PC-9 (cell line): ENCODE measurements at places on chromosomes 1 and 21.

GRCh38 chr1:193794239-193794638 lies 607.8 kb upstream of the B3GALT2 start:
- no peaks in the 10 kb centered on the region for H3K27me3 ChIP-seq
- no peak overlapping the region for H3K4me3 ChIP-seq
- H3K36me3 ChIP-seq: no peaks in the 10 kb centered on the region
- H3K4me1 ChIP-seq: no peaks in the 10 kb centered on the region

GRCh38 chr21:44949161-44949778 lies 9.4 kb downstream of the SLX9 start:
- no peak for DNase-seq
- no peaks in the 10 kb centered on the region for H3K4me1 ChIP-seq
- H3K27me3 ChIP-seq: no peaks in the 10 kb centered on the region
- H3K36me3 ChIP-seq: no peaks in the 10 kb centered on the region
- H3K27ac ChIP-seq: no peak overlapping the region
- no peak overlapping the region for H3K4me3 ChIP-seq

GRCh38 chr1:1393014-1393413 lies 6.1 kb downstream of the CCNL2 start:
- H3K27ac ChIP-seq: no peak overlapping the region
- H3K36me3 ChIP-seq: peaks cover 60% of the 10 kb centered on the region
- no peak overlapping the region for H3K4me3 ChIP-seq
- no peaks in the 10 kb centered on the region for H3K27me3 ChIP-seq

DNA sequence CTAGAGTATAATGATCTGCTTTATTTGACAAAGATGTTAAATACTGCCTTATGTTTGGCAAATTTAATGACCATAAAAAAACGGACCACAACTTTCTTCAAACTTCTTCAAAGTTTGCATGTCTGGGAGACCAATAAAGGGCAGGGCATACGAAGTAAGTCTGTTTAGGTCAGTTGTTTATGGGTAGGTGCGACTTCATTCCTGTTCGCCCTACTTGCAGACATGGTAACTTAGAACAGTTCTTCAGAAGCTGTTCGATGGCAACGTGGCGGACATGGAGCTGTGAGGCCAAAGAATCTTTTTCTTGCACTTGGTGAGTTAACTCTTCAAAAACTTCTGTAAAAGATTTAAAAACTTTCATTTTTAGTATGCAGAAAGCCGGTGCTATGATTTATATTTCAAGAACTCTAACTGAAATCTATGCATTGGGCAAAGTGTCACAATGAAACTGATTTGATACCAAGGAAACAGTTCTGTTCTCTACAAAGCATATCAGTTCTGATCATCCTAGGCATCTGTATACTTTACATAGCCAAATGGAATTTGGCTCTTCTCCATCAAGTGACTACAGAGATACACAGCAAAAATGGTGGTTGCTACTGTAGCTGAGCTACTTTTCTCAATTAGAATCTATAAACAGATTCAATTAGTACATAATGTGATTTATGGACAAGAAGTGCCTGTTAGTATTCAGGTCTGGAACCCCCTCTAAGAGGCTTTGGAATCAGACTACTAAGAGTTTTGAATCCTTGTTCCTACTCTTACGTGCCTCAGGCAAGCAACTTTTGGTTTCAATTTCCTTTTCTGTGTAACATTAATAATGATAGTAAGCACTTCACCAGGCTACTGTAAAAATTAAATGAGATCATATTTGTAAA lies 25.7 kb downstream of the C21orf91 start:
- DNase-seq: no peak
- no peaks in the 10 kb centered on the region for H3K27me3 ChIP-seq
- no peak overlapping the region for H3K27ac ChIP-seq

GRCh38 chr1:77303387-77303786 lies 21.6 kb downstream of the AK5 start:
- no peak overlapping the region for H3K4me3 ChIP-seq
- H3K36me3 ChIP-seq: no peaks in the 10 kb centered on the region
- DNase-seq: no peak
- H3K27ac ChIP-seq: no peak overlapping the region

GRCh38 chr1:205547936-205548827 lies 43.7 kb downstream of the CDK18 start:
- H3K36me3 ChIP-seq: no peaks in the 10 kb centered on the region
- H3K27me3 ChIP-seq: no peaks in the 10 kb centered on the region
- no peak overlapping the region for H3K27ac ChIP-seq
- H3K4me3 ChIP-seq: no peak overlapping the region
- no peak for DNase-seq
- H3K4me1 ChIP-seq: peaks cover 16% of the 10 kb centered on the region

GRCh38 chr1:230327892-230328284 lies 98.2 kb downstream of the PGBD5 start:
- H3K27me3 ChIP-seq: peaks cover 15% of the 10 kb centered on the region
- no peaks in the 10 kb centered on the region for H3K36me3 ChIP-seq
- no peak overlapping the region for H3K4me3 ChIP-seq
- H3K27ac ChIP-seq: peak overlapping the region; percentile 57

- peaks cover 43% of the 10 kb centered on the region for H3K4me1 ChIP-seq
- 0 out of 2 replicates have a peak overlapping the region, but pooled peaks have one; percentile 10 for H3K4me3 ChIP-seq
- no peaks in the 10 kb centered on the region for H3K36me3 ChIP-seq
- H3K27me3 ChIP-seq: no peaks in the 10 kb centered on the region
- H3K27ac ChIP-seq: peak overlapping the region; percentile 90
- DNase-seq: peak; percentile 84
These were observed 102.3 kb upstream of the LMO4 start for GRCh38 chr1:87226341-87226760.

DNA sequence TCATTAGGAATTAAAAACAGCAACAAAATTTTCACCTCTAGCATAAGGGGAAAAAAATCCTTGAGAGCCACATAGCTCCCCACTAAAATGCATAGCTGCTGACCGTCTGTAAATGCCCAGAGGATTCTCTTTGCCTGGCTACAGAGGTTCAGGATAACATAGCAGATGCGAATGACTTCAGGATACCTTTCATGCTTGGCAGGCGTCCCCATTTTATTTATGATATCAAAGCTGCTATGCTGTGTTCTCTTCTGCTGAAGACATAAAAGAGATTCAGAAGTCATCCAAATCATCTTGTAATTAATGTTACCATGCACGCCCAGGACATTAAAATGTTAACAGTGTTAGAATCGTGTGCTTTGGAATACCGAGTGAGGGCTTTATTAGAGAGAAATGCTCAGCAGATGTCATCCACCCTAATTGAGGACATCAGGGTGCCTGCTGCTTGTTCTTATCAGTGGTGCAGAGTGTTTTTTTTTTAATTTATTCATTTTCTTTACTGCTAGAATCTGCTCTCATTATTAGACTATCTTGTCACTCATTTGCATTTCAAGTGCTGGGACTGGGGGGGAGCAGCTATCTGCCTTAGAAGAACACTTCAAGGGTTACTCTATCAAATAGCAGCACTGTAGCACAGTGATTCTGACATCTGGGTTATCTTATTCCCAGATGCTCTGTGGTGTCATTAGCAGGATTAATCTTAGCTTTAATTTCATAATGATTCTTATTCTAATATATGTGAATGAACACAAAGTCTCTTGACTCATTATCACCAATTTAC lies 139.5 kb downstream of the ZNF326 start:
- H3K27ac ChIP-seq: no peak overlapping the region
- H3K4me1 ChIP-seq: no peaks in the 10 kb centered on the region
- no peak for DNase-seq
- H3K36me3 ChIP-seq: no peaks in the 10 kb centered on the region

DNA sequence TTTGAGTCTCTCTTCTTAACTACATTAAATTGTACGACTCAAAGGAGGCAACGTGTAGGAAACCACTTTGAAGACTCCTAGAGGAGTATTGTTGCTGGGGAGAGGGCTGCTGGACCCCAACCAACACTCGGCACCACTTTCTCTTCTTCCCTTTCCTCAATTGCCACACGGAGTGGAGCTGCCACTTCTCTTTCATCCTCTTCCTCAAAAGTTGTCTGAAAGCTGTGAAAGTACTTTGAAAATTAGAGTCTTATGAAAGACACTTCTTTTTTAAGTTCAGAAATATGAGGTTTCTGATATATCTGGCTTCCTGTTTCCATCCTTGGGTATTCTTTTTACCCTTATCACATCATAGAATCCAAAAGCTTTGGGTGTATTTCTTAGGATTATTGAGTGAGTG lies 59.5 kb downstream of the MRPS6 start:
- H3K27ac ChIP-seq: no peak overlapping the region
- H3K27me3 ChIP-seq: no peaks in the 10 kb centered on the region
- H3K36me3 ChIP-seq: no peaks in the 10 kb centered on the region

DNA sequence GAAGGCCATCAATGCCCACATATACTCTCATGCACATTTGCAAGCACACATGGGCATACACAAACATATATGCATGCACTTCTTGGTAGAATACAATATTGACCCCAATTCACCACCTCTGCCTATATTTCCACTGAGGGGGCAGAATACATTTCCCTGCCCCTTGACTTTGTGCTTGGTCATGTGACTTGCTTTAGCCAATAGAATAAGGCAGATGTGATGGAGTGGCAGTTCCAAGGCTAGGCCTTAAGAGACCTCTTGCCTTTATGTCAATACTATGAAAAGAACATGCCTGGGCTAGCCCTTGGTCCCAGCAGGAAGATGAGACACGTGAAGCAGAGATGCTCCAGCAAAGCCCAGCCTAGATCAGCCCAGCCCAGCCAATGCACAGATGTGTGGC lies 66.0 kb upstream of the GRIK3 start:
- H3K4me3 ChIP-seq: no peak overlapping the region
- no peak overlapping the region for H3K27ac ChIP-seq
- peaks cover 30% of the 10 kb centered on the region for H3K27me3 ChIP-seq
- H3K4me1 ChIP-seq: no peaks in the 10 kb centered on the region
- no peak for DNase-seq
- H3K36me3 ChIP-seq: no peaks in the 10 kb centered on the region

DNA sequence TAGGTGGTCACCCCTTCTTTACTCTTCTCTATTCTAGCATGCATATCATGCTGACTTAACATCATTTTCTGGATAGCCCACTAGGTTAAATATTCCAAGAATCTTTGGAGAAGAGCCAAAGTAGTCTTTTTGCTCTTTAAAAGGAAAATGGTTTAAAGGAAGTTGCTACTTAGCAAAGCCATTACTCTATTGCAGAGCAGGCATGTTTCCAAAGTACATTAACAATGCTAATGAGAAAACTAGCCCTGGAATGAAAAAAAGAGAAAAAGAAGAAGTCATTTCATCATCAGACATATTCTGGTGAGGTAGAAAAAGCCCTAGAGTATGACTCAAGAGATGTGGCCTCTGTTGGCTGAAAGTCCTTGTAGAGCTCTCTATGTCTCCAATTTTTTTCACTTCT lies 74.0 kb downstream of the NUF2 start:
- H3K27ac ChIP-seq: no peak overlapping the region
- H3K4me1 ChIP-seq: no peaks in the 10 kb centered on the region
- H3K27me3 ChIP-seq: no peaks in the 10 kb centered on the region

- H3K4me1 ChIP-seq: no peaks in the 10 kb centered on the region
- no peak overlapping the region for H3K4me3 ChIP-seq
- H3K36me3 ChIP-seq: no peaks in the 10 kb centered on the region
- no peak for DNase-seq
- no peaks in the 10 kb centered on the region for H3K27me3 ChIP-seq
- no peak overlapping the region for H3K27ac ChIP-seq
These were observed 1093.1 kb downstream of the MRPL39 start for GRCh38 chr21:24514081-24514733.

- H3K36me3 ChIP-seq: no peaks in the 10 kb centered on the region
- H3K4me3 ChIP-seq: no peak overlapping the region
- peak overlapping the region; percentile 91 for H3K27ac ChIP-seq
- peaks cover 66% of the 10 kb centered on the region for H3K4me1 ChIP-seq
These were observed 38.5 kb downstream of the IER5 start for GRCh38 chr1:181126871-181127587.

DNA sequence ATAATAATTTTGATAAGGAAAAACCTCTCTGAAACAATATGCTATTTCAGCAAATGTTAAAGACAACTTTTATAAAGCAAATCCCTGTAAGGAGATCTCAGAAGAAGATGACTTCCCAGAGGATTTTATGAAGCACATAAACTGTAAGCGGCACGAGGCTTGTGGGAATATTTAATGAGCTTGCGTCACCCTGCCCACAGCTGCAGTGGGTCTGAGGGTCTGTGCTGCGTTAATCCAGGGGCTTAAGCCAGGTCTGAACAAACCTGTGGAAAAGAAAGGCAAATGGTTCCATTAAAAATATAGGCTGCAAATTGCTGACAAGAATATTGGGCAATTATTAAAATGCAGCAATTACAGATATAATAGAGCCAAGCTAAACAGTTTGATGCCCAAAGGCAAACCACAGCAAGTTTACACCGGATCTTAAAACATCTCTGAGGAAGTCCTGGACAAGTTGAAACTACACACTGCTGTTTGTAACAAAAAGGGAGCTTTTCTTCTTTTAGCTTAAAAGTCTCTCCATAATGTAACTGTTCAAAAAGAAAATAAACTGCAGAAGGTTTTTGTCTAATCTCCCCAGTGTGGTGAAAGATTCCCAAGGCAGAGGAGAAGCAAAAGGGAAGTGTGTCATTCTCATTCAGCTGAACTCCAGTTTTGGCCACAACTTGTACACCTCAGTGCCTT lies 21.8 kb downstream of the TGFBR3 start:
- H3K27ac ChIP-seq: peak overlapping the region; percentile 55
- H3K36me3 ChIP-seq: no peaks in the 10 kb centered on the region
- H3K4me1 ChIP-seq: peaks cover 21% of the 10 kb centered on the region
- H3K4me3 ChIP-seq: peak overlapping the region; percentile 21; the same call in 1 of the 2 replicates
- H3K27me3 ChIP-seq: no peaks in the 10 kb centered on the region

DNA sequence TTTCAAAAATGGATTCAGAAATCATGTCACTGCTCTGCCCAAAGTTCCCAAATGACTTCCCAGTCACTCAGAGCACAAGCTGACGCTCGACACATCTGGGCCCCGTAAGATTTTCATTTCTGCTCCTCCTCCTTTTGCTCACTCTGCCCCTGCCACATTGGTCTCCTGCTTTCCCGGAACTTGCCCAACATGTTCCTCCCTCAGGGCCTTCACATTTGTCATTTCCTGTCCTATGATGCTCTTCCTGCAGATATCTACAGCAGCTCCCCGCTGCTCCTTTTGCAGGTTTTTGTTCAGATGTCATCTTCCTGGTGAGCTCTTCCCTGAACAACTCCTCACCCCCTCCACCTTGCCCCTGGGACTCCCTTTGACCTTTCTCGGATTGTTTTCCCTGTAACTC lies 58.5 kb upstream of the IVNS1ABP start:
- no peak overlapping the region for H3K4me3 ChIP-seq
- no peak for DNase-seq
- H3K27me3 ChIP-seq: no peaks in the 10 kb centered on the region
- H3K4me1 ChIP-seq: no peaks in the 10 kb centered on the region
- H3K36me3 ChIP-seq: no peaks in the 10 kb centered on the region

DNA sequence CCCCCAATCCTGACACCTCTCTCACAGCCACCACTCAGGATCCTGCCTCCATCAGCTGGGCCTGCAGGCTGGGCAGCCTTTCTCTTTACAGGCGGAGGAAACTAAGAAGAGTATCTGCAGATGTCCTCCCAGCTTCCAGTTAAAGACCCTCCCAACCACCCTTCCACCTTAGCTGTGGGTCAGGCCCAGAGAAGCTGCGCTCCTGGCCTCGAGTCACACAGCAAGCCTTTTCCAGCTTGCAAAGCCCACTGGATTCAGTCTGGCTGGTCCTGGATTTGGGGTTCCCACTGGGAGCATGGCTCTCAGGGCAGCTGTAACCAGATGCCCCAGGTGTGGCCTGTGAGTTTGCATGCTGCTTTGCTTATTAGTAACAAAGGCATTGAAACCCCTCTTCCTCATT lies 19.9 kb downstream of the KCNQ4 start:
- H3K36me3 ChIP-seq: no peaks in the 10 kb centered on the region
- no peaks in the 10 kb centered on the region for H3K27me3 ChIP-seq
- no peak overlapping the region for H3K27ac ChIP-seq
- no peak overlapping the region for H3K4me3 ChIP-seq
- peaks cover 14% of the 10 kb centered on the region for H3K4me1 ChIP-seq
- DNase-seq: no peak

GRCh38 chr1:112172294-112172882 lies 182.9 kb upstream of the KCND3 start:
- H3K4me1 ChIP-seq: no peaks in the 10 kb centered on the region
- peaks cover 7% of the 10 kb centered on the region; the same call in 1 of the 2 replicates for H3K27me3 ChIP-seq
- H3K36me3 ChIP-seq: no peaks in the 10 kb centered on the region
- DNase-seq: peak; percentile 19
- H3K27ac ChIP-seq: no peak overlapping the region
- H3K4me3 ChIP-seq: no peak overlapping the region
